ENCODE measurements at places on chromosomes 12 and 14.

- no peak for DNase-seq
These were observed 44.4 kb downstream of the ARL6IP4 start for GRCh38 chr12:123024819-123025391.

- no peak for DNase-seq
These were observed 2.2 kb upstream of the CMKLR1 start for GRCh38 chr12:108341356-108341755.

GRCh38 chr12:77062396-77062795 lies 3.0 kb downstream of the E2F7 start:
- DNase-seq, result no peak

- DNase-seq, result no peak
These were observed 36.9 kb downstream of the ITPK1 start for GRCh38 chr14:93078870-93079269.

All from activated CD4-positive, alpha-beta T cell treated with anti-CD3 and anti-CD28 coated beads, Interleukin-2, amount 50 U/mL, for 4 hours (primary cell).